ENCODE measurements at places on chromosomes 4 and X. TPM values are rescaled to one million over a fixed set of nuclear protein-coding genes. Genes with fewer than 3 reads are reported as not detected.
A peak's percentile ranks its signal among the peaks of the same experiment; 100 is the strongest.

Gene REPS2
- total RNA-seq: 0.10 TPM

Gene OPHN1
- total RNA-seq: 0.10 TPM

Gene CHRDL1
- not detected for total RNA-seq

Gene XAGE2
- not detected for total RNA-seq

Gene ADH1B
- not detected for total RNA-seq

Gene RIPPLY1
- not detected for total RNA-seq

Gene DMP1
- total RNA-seq: not detected

GRCh38 chrX:39491548-39492297 is 606.0 kb downstream of the BCOR start:
- H3K4me3 ChIP-seq: no peak overlapping the region
- peak; percentile 41 for DNase-seq
- H3K27me3 ChIP-seq: no peaks in the 10 kb centered on the region
- no peaks in the 10 kb centered on the region for H3K36me3 ChIP-seq
- peaks cover 23% of the 10 kb centered on the region for H3K4me1 ChIP-seq
- H3K27ac ChIP-seq: peak overlapping the region; percentile 32

GRCh38 chrX:100491174-100491573 is 81.1 kb upstream of the PCDH19 start:
- no peaks in the 10 kb centered on the region for H3K36me3 ChIP-seq
- no peak for DNase-seq
- no peaks in the 10 kb centered on the region for H3K27me3 ChIP-seq
- no peaks in the 10 kb centered on the region for H3K4me1 ChIP-seq

DNA sequence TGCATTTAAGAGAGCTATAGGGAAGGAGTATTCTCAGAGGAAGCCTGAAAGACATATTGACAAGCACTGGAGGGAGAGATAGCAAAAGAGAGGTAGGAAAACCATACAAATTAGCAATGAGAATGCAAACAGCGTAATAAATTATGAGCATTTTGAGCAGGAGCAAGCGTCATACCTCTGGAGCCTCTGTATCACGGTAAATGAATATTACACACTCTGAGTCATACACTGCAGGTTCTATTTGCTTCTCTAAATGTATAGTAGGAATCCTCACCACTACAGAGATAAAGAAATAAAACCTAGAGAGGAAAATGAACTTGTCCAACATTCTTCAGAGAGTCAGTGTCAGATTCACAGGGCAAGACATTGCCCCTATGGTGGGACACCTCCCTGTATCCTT is 46.4 kb upstream of the GABRE start:
- H3K27ac ChIP-seq: no peak overlapping the region
- no peaks in the 10 kb centered on the region for H3K4me1 ChIP-seq
- H3K4me3 ChIP-seq: no peak overlapping the region
- H3K27me3 ChIP-seq: no peaks in the 10 kb centered on the region
- H3K36me3 ChIP-seq: no peaks in the 10 kb centered on the region

- no peak overlapping the region for H3K4me3 ChIP-seq
- no peaks in the 10 kb centered on the region for H3K4me1 ChIP-seq
Measured at GRCh38 chr4:112340023-112340422, 42.9 kb downstream of the ALPK1 start.

DNA sequence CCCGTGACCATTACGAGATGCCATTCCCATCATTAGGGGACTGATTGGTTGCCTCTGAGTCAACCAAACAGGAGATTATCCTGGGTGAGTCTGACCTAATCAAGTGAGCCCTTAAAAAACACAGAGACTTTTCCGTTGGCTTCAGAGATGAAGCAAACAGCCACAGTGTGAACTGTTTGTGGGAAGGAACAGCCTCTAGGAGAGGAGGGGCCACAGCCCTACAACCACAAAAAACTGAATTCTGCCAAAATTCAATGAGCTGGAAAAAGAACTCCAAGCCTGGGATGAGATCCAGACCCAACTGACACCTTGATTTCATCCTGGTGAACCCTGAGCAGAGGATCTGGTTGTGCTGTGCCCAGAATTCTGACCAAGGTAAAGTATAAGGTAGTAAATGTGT is 31.3 kb upstream of the TBL1X start:
- no peak overlapping the region for H3K4me3 ChIP-seq
- no peaks in the 10 kb centered on the region for H3K27me3 ChIP-seq
- no peak overlapping the region for H3K27ac ChIP-seq
- no peak for DNase-seq

GRCh38 chr4:130338851-130339250 is 1242.9 kb downstream of the C4orf33 start:
- DNase-seq: no peak
- no peaks in the 10 kb centered on the region for H3K4me1 ChIP-seq
- no peak overlapping the region for H3K4me3 ChIP-seq
- no peaks in the 10 kb centered on the region for H3K36me3 ChIP-seq
- no peak overlapping the region for H3K27ac ChIP-seq

DNA sequence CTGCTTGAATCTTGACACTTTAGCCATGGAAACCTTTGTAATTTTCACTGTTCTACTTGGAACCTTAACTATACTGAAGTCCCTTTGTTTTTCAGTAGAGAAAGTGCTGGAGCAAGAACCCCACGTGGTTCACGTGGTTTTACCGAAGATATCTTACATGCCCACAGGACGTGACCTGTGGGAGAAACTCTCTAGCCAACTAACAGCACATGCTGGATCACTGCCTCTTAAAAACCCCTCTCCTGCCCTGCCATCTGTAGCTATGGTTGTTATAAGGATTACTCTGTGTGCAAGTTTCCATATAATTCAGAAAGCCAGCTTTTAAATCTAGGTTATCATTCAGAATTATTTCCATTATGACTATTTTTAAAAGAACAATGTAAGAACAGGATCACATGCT is 30.2 kb downstream of the SPANXD start:
- no peaks in the 10 kb centered on the region for H3K27me3 ChIP-seq
- no peak overlapping the region for H3K27ac ChIP-seq
- DNase-seq: no peak
- H3K4me1 ChIP-seq: no peaks in the 10 kb centered on the region
- H3K4me3 ChIP-seq: no peak overlapping the region

- H3K27me3 ChIP-seq: peaks cover 44% of the 10 kb centered on the region
- peak; percentile 17 for DNase-seq
- H3K27ac ChIP-seq: no peak overlapping the region
- H3K4me1 ChIP-seq: peaks cover 7% of the 10 kb centered on the region
Measured at GRCh38 chr4:123505095-123506010, 108.8 kb downstream of the SPRY1 start.

DNA sequence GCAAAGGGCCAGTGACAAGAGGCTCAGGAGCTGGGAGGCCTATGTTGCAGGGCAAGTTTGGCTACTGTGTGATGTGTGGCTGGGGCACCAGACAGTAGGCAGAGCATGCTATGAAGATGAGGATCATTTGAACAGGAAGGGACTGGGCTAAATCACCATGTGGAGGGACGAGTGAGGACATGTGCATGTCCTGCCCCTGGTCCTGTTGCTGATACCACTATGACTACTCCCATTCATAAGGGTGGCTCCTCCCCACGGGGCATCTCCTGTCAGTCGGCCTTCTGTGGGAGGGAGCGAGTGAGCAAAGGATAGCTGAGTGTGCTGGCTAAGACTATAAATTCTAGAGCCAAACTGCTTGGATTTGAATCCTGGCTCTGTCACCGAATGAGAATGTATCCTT is 139.2 kb downstream of the TMEM164 start:
- no peak overlapping the region for H3K4me3 ChIP-seq
- H3K27ac ChIP-seq: no peak overlapping the region
- peaks cover 7% of the 10 kb centered on the region for H3K4me1 ChIP-seq
- no peaks in the 10 kb centered on the region for H3K36me3 ChIP-seq

DNA sequence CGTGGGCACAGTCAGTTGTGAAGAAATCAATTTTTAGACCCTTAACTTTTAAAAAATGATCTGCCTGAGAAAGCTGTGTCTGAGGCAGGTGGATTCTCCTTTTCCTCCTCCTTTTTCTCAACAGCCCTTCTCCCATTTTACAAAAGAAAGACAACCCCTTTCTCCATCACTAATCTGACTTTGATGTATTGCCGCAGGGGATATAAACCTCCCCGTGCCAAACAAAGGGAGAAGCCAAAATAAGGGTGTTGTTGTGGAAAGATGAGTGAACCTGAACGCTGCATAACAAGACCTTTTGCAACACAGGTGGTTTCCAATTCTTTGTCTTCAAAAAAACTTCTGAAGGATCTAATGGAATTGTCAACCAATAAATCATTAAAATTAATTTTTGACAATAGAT is 8.4 kb upstream of the FHL1 start:
- H3K27me3 ChIP-seq: no peaks in the 10 kb centered on the region
- H3K4me1 ChIP-seq: peaks cover 9% of the 10 kb centered on the region
- DNase-seq: no peak
- no peaks in the 10 kb centered on the region for H3K36me3 ChIP-seq

DNA sequence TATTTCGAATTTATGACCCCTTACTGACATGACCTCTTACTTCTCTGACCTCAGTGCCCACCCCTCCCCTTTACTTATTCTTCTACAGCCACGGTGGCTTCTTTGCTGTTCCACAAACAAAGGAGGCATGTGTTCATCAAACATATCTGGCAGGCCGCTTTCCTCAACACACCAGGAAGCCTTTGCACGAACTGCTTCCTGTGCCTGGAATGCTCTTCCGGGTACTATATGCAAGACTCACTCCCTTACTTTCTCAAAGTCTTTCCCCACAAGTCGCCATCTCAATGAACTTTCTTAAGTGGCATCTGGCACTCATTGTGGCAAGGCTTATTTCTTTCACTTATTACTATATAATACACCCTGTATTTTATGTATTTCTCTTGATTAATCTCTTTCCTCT is 351.5 kb upstream of the DDX53 start:
- no peaks in the 10 kb centered on the region for H3K27me3 ChIP-seq
- DNase-seq: no peak
- no peak overlapping the region for H3K27ac ChIP-seq
- H3K36me3 ChIP-seq: no peaks in the 10 kb centered on the region
- no peak overlapping the region for H3K4me3 ChIP-seq
- no peaks in the 10 kb centered on the region for H3K4me1 ChIP-seq

GRCh38 chr4:66055999-66056398 is 385.7 kb upstream of the EPHA5 start:
- H3K4me1 ChIP-seq: no peaks in the 10 kb centered on the region
- H3K36me3 ChIP-seq: no peaks in the 10 kb centered on the region
- no peak for DNase-seq
- H3K27me3 ChIP-seq: no peaks in the 10 kb centered on the region

DNA sequence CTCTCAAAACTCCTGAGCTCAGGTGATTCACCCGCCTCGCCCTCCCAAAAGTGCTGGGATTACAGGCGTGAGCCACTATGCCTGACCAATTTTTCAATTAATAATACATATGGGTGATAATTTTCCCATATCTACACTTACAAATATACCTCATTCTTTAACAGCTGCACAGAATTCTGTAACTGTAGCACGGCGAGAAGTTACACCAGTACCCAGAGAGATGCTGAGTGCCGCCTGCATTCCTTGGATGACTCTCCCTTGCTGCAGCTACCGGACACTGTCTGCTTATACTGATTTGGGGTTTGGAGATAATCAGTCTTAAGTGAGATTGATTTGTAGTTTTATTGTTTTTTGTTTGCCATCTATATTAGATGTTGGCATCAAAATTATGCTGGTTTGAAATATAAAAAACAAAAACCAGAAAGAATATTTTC is 5.8 kb downstream of the TIFA start:
- no peaks in the 10 kb centered on the region for H3K27me3 ChIP-seq
- H3K27ac ChIP-seq: no peak overlapping the region
- H3K4me3 ChIP-seq: no peak overlapping the region
- no peak for DNase-seq
- H3K4me1 ChIP-seq: peaks cover 73% of the 10 kb centered on the region

GRCh38 chr4:184011826-184012380 is 106.8 kb downstream of the STOX2 start:
- no peak overlapping the region for H3K4me3 ChIP-seq
- no peak overlapping the region for H3K27ac ChIP-seq
- peaks cover 3% of the 10 kb centered on the region for H3K27me3 ChIP-seq

DNA sequence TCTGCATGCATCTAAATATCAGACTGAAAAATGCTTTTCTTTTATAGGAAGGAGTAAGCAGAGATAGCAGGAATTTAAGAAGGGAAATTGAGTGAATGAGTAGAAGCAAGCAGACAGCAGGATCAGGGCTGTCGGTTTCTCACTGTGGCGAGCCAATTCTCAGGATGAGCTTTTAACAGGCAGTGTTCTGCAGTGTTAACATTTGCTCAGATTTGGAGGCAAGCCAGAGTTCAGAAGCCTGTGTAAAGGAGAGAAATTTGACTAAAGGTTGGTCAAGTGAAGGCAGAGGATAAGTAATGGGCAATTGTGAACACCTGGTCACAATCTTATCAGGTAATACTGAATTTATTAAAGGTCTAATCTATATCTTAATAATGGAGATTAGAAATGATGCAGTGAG is 133.3 kb upstream of the MAGEB16 start:
- H3K4me3 ChIP-seq: no peak overlapping the region
- H3K27me3 ChIP-seq: no peaks in the 10 kb centered on the region
- H3K36me3 ChIP-seq: no peaks in the 10 kb centered on the region
- H3K4me1 ChIP-seq: no peaks in the 10 kb centered on the region

- no peaks in the 10 kb centered on the region for H3K4me1 ChIP-seq
- H3K27me3 ChIP-seq: no peaks in the 10 kb centered on the region
- DNase-seq: no peak
Measured at GRCh38 chr4:132063829-132064228, 1085.3 kb upstream of the PCDH10 start.

- no peak overlapping the region for H3K4me3 ChIP-seq
- no peak for DNase-seq
- H3K36me3 ChIP-seq: no peaks in the 10 kb centered on the region
- H3K4me1 ChIP-seq: no peaks in the 10 kb centered on the region
- no peak overlapping the region for H3K27ac ChIP-seq
- H3K27me3 ChIP-seq: peaks cover 1% of the 10 kb centered on the region
Measured at GRCh38 chrX:111861605-111862004, 14.4 kb upstream of the TRPC5OS start.

GRCh38 chrX:20481632-20482031 is 214.9 kb upstream of the RPS6KA3 start:
- no peak overlapping the region for H3K4me3 ChIP-seq
- no peaks in the 10 kb centered on the region for H3K36me3 ChIP-seq
- peaks cover 11% of the 10 kb centered on the region for H3K27me3 ChIP-seq
- no peak for DNase-seq

- H3K27ac ChIP-seq: no peak overlapping the region
- H3K36me3 ChIP-seq: no peaks in the 10 kb centered on the region
- no peak for DNase-seq
- H3K27me3 ChIP-seq: peaks cover 2% of the 10 kb centered on the region
- H3K4me1 ChIP-seq: peaks cover 6% of the 10 kb centered on the region
Measured at GRCh38 chrX:147779173-147779572, 132.5 kb upstream of the FMR1 start.

GRCh38 chr4:126591583-126591982 is 1041.2 kb upstream of the INTU start:
- H3K27me3 ChIP-seq: no peaks in the 10 kb centered on the region
- H3K27ac ChIP-seq: no peak overlapping the region
- no peak for DNase-seq
- no peaks in the 10 kb centered on the region for H3K4me1 ChIP-seq
- no peak overlapping the region for H3K4me3 ChIP-seq
